Cardiac muscle cell (in vitro differentiated cells and primary cell): ENCODE measurements at places on chromosomes 4 and X.

- H3K27ac ChIP-seq: no peak overlapping the region
- no peaks in the 10 kb centered on the region for H3K36me3 ChIP-seq
- H3K4me1 ChIP-seq: no peaks in the 10 kb centered on the region
- no peaks in the 10 kb centered on the region for H3K27me3 ChIP-seq
- no peak for DNase-seq
These were observed 182.4 kb downstream of the NR3C2 start for GRCh38 chr4:148259841-148260240.

DNA sequence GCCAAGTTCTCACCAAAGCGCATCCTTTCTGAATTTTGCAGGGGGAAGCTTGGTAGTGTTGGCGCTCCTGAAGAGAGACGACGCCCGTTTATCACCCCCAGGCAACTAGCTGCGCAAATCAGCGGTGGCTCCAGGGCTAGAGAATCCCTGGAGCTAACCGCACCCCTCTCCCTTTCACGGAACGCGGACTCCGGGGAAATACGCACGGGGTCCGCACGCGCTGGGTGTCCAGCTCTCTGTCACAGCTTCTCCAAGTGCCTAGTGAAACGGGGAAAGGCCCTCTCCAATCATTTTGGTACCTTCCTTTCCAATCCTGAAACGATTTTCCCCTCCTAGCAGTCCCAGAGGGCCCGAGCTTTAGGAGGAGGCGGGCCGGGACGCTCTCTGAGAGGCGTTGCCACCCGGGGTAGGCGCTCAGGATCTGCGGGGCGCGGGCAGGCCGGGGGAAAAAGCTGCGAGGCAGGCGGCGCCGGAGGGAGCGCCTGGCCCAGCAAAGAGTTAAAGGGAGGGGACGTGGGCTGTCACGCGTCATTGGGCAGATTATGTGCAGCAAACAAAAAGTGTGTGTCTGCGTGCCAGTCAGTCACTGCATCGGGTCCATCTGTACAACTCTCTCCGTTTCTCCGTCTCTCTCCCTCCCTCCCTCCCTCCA lies at the start of gene PRDM8:
PRDM8 (plus strand) TSS at position 582 of the 652 bp plus-strand sequence. CDS start 2,578 bp downstream, outside the sequence.
- H3K4me1 ChIP-seq: peaks cover 11% of the 10 kb centered on the region
- DNase-seq: no peak
- peaks cover 100% of the 10 kb centered on the region for H3K27me3 ChIP-seq
- no peak within 1 kb of the TSS for H3K27ac ChIP-seq

- H3K27ac ChIP-seq: no peak overlapping the region
- no peaks in the 10 kb centered on the region for H3K27me3 ChIP-seq
- H3K4me1 ChIP-seq: no peaks in the 10 kb centered on the region
- no peak overlapping the region for H3K4me3 ChIP-seq
These were observed 30.9 kb upstream of the ABCG2 start for GRCh38 chr4:88189418-88189738.

- H3K4me1 ChIP-seq: peaks cover 37% of the 10 kb centered on the region
- H3K4me3 ChIP-seq: no peak overlapping the region
- no peaks in the 10 kb centered on the region for H3K27me3 ChIP-seq
- DNase-seq: peak; percentile 75
These were observed 5.3 kb downstream of the APOO start for GRCh38 chrX:23902419-23902818.

DNA sequence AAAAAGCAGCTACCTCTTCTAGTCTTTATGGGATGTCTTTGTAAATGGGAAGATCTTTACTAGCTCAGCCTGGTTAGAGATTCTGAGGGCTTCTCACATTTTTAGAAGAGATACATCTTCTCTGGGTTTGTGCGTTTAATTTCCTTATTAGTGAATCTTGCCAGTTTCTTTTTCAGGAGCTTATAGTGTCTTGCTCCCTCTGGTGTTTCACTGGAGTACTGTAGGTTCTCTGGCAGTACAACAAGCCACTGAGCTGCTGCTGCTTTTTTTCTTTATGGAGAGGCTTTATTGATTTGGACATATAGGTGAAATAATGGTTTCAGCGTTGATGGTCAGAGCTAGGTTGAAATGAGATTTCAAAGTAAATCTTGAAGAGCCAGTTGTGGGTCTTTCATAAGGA lies 82.9 kb downstream of the LAS1L start:
- no peaks in the 10 kb centered on the region for H3K36me3 ChIP-seq
- DNase-seq: peak; percentile 26

- peak overlapping the region; percentile 34 for H3K27ac ChIP-seq
- H3K27me3 ChIP-seq: no peaks in the 10 kb centered on the region
- DNase-seq: no peak
- peaks cover 33% of the 10 kb centered on the region for H3K4me1 ChIP-seq
- peaks cover 60% of the 10 kb centered on the region for H3K36me3 ChIP-seq
- H3K4me3 ChIP-seq: no peak overlapping the region
These were observed 27.3 kb downstream of the WDR1 start for GRCh38 chr4:10089346-10089745.

GRCh38 chrX:19739683-19740082 lies 147.7 kb downstream of the SH3KBP1 start:
- H3K4me3 ChIP-seq: no peak overlapping the region
- H3K27me3 ChIP-seq: no peaks in the 10 kb centered on the region
- no peaks in the 10 kb centered on the region for H3K4me1 ChIP-seq

- H3K4me3 ChIP-seq: no peak overlapping the region
- no peaks in the 10 kb centered on the region for H3K36me3 ChIP-seq
- DNase-seq: no peak
- H3K4me1 ChIP-seq: peaks cover 14% of the 10 kb centered on the region
These were observed 46.2 kb downstream of the SEPTIN11 start for GRCh38 chr4:76995776-76996175.

GRCh38 chrX:129566073-129566472 lies 26.0 kb downstream of the OCRL start:
- H3K36me3 ChIP-seq: peaks cover 32% of the 10 kb centered on the region
- peak; percentile 56 for DNase-seq
- no peak overlapping the region for H3K4me3 ChIP-seq
- H3K27me3 ChIP-seq: no peaks in the 10 kb centered on the region

DNA sequence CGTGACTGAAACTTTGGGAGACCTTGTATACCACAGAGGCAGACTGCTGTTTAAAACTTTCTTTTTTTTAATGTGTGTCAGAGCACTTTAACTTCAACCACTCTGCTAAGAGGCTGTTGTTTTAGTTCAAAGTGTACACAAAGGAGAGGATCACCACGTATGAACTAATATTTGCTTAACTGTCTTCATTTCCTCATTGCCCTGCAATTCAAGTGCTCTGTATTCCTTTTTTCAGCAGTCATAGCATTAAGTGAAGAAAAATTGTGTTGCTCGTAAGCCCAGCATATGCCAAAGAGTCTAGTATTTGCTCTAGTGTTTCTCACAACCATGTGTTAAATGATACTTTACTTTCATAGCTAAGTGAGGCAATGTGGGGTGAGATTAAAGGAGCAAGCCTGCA lies 63.0 kb upstream of the HHIP start:
- no peaks in the 10 kb centered on the region for H3K27me3 ChIP-seq
- DNase-seq: no peak
- H3K4me3 ChIP-seq: no peak overlapping the region
- H3K27ac ChIP-seq: no peak overlapping the region

DNA sequence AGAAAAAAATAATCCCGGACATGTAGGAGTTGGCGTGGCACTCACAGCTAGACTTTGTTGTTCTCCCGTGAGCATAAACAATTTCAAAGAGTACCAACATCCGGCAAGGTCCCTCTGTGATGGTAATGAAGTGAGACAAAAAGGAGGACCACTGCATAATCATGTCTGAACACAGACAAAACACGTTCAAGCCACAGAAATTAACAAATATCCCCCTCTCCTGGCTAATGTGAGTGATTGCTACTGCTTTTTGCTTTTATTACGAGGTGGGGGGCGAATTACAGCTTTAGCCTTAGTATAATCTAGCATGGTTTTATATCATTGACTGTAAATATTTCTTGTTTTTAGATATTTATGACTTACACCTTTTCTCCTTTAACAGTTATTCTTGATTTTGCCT lies 118.5 kb downstream of the PLS3 start:
- no peak overlapping the region for H3K27ac ChIP-seq
- DNase-seq: peak; percentile 50
- H3K4me1 ChIP-seq: no peaks in the 10 kb centered on the region
- H3K4me3 ChIP-seq: no peak overlapping the region
- H3K36me3 ChIP-seq: no peaks in the 10 kb centered on the region
- H3K27me3 ChIP-seq: no peaks in the 10 kb centered on the region

GRCh38 chr4:34733185-34733941 lies 1511.0 kb downstream of the ARAP2 start:
- no peak for DNase-seq
- H3K4me3 ChIP-seq: no peak overlapping the region
- no peaks in the 10 kb centered on the region for H3K27me3 ChIP-seq
- no peaks in the 10 kb centered on the region for H3K36me3 ChIP-seq
- H3K27ac ChIP-seq: no peak overlapping the region
- no peaks in the 10 kb centered on the region for H3K4me1 ChIP-seq

DNA sequence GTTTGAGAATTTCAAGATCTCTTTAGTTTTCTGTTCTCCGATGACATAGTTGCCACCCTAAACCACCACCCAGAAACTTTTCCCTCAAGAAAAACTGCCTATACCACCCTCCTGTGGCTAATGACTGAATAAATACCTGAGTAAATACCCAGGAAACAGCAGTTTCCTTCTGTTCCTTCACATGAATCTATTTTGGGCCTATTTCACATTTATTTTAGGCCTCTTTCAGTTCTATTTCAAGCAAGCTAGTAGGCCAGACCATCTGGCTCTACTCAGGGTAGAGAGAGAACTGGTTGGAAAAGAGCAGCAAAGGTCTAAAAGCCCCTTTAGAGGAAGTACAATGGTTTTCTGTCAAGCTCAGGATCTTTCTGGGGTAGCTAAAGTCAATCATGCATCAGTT lies 23.4 kb downstream of the ARHGEF9 start:
- no peaks in the 10 kb centered on the region for H3K27me3 ChIP-seq
- no peak for DNase-seq
- H3K4me1 ChIP-seq: peaks cover 9% of the 10 kb centered on the region
- H3K36me3 ChIP-seq: no peaks in the 10 kb centered on the region
- no peak overlapping the region for H3K4me3 ChIP-seq

GRCh38 chrX:39296472-39296871 lies 495.2 kb downstream of the MID1IP1 start:
- H3K36me3 ChIP-seq: no peaks in the 10 kb centered on the region
- no peak overlapping the region for H3K27ac ChIP-seq
- H3K27me3 ChIP-seq: no peaks in the 10 kb centered on the region
- H3K4me1 ChIP-seq: no peaks in the 10 kb centered on the region
- DNase-seq: no peak

DNA sequence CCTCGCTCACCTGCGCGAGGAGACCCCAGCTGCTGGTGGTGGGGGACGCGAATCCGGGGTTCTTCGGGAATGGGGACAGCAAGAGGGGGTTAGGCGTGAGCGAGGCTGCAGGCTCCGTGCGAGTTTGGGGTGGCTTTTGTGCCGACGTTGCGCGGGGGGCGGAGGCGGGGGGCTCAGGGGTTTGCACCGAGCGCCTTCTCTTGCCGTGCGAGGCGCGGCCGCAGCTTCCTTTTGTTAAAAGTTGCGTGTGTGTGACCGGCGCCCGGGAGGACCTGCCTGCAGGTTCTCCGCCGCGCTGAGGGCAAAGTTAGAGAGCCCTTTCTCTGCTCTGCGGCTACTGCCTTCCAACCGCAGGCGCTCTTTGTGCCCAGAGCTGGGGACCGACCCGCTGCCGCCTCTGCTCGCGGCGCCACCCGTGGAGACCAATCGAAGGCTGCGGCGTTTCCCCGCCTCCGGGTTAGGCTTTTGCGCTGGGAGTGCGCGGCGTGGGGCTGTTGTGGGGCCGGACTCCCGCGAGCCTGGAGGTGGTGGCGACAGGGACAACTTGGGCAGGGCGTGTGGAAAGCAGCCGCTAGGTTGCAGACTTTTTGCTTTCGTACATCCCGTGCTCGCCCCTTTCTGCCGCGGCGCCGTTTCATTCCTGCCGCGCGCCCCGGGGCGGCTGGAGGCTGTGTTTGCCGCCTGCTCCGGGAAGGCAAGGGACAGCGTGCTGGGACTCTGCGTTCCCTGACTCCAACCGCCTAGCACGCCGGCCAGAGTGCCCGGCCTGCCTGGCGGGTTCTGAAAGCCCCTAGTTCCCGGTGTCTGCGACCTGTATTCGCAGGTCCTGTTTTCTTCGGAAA lies 716 bp downstream of the KIT start:
- H3K27ac ChIP-seq: no peak overlapping the region
- peak overlapping the region; percentile 62 for H3K4me3 ChIP-seq
- peaks cover 86% of the 10 kb centered on the region for H3K27me3 ChIP-seq
- H3K4me1 ChIP-seq: no peaks in the 10 kb centered on the region

DNA sequence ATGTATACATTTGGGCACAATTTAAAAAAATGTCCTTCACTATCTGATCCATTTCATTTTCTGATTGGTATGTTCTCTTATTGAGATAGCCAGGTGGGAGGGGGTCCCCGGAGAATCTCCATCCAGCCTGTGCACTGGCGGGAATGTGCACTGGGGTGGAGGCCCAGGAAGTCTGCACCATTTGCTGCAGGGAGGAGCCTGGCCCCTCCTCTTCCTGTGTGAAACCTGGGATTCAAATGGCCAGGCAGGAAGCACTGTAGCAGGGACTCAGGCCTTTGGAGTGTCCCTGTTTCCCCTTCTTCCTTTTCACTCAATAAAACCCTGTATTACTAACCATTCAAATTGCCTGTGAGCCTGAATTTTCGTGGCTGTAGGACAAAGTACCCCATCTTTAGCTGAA lies 44.3 kb downstream of the GPRIN3 start:
- no peak overlapping the region for H3K4me3 ChIP-seq
- peaks cover 69% of the 10 kb centered on the region for H3K4me1 ChIP-seq
- no peaks in the 10 kb centered on the region for H3K27me3 ChIP-seq
- DNase-seq: no peak
- no peaks in the 10 kb centered on the region for H3K36me3 ChIP-seq
- no peak overlapping the region for H3K27ac ChIP-seq

DNA sequence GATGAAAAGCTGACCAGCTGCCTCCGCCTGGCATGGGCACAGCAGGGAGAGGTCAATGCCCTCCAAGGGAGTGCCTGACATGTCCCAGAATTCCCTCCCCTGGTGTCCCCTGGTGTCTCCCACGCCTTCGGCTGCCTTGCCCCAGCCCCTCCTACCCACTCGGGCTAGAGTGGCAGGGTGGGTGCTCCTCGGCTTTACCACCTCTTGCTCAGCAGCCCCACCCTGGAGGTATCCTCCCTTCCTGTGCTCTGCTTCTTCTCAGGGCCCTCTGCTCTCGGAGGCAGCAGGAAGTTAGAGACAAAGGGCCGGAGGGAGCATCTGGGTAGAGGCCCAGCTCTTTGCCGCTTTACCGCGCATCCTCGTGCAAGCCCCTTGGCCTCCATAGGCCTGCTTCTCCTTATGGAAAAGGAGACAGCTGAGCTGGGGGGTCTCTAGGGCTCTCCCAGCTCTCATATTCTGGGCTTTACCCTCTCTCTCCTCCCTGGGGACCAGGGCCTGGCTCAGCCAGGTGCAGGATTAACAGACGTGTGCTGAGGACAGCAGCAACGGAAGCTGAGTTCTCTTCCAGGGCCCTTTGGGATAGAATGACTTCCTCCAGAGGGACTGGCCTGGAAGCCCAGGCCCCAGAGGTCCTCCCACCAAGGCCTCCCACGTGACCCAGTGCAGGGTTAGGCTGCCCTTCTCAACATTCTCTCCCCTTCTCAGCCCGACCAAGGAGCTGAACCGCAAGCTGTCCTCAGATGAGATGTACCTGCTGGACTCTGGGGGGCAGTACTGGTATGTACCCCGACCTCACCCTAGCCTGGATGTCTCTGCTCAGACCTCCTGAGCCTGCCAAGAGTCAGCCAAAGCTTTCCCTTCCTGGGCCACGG lies 17.2 kb downstream of the XPNPEP2 start:
- H3K27ac ChIP-seq: no peak overlapping the region
- H3K4me3 ChIP-seq: no peak overlapping the region

- H3K4me3 ChIP-seq: no peak overlapping the region
- H3K4me1 ChIP-seq: no peaks in the 10 kb centered on the region
- peak; percentile 2 for DNase-seq
- H3K27ac ChIP-seq: no peak overlapping the region
These were observed 1040.7 kb upstream of the INTU start for GRCh38 chr4:126592088-126592487.
